ENCODE measurements at places on chromosomes 2 and 18. TPM values are rescaled to one million over a fixed set of nuclear protein-coding genes. Genes with fewer than 3 reads are reported as not detected.

DNA sequence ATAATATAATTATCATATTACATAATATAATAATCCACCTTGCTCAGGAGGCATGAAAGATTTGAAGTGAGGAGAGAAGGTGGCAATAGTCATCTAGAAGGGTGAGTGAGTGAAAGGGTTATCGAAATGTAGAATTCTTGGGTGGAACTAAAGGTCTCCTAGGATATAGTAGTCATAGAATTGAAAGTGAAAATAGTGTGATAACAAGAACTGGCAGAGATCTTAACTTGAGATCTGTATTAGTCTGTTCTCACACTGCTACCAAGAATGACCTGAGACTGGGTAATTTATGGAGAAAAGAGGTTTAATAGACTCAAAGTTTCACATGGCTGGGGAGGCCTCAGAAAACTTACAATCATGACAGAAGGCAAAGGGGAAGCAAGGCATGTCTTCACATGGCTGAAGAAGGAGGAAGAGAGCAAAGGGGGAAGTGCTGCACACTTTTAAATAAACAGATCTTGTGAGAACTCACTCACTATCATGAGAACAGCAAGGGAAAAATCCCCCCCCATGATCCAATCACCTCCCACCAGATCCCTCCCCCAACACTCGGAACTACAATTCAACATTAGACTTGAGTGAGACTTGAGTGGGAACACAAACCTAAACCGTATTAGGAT is 351.5 kb downstream of the NR4A2 start:
- no peak for DNase-seq
- H3K36me3 ChIP-seq, result no peaks in the 10 kb centered on the region
- H3K4me3 ChIP-seq, result no peak overlapping the region
- H3K27ac ChIP-seq, result no peak overlapping the region
- peaks cover 1% of the 10 kb centered on the region for H3K4me1 ChIP-seq

GRCh38 chr2:96868555-96869280 is 1.2 kb downstream of the SEMA4C start:
- H3K4me1 ChIP-seq, result peaks cover 24% of the 10 kb centered on the region
- no peaks in the 10 kb centered on the region for H3K27me3 ChIP-seq
- peak overlapping the region; percentile 83 for H3K27ac ChIP-seq
- H3K36me3 ChIP-seq, result peaks cover 8% of the 10 kb centered on the region
- H3K4me3 ChIP-seq, result peak overlapping the region; percentile 86

DNA sequence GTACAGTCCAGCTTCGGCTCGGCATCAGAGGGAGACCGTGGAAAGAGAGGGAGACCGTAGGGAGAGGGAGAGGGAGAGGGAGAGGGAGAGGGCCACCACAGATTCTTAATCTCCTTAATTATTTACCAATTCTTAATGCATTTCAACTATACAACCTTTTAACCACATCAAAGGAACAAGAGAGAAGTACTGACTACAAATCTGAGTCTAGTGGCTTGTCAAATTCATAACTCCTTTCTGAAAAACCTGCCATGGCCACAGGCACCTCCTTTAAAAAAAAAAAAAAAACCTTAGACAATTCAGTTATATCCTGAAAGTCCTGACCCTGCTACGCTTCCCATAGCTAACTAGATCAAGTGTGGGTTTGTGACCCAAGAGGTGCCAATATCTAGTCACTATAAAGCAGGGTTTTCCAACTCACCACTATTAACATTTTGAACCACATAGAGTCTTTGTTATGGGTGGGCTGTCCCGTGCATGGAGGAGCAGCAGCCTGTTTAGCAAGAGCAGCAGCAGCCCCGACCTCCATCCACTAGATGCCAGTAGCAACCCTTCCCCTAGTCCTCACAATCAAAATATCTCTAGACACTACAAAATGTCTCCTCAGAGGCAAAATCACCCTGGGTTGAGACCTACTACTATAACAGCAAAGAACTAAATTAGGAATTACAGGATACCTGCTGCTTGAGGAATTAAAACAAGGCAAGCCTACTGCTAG is 6.8 kb downstream of the ESCO1 start:
- no peak for DNase-seq
- no peaks in the 10 kb centered on the region for H3K27me3 ChIP-seq
- H3K4me1 ChIP-seq, result peaks cover 18% of the 10 kb centered on the region

DNA sequence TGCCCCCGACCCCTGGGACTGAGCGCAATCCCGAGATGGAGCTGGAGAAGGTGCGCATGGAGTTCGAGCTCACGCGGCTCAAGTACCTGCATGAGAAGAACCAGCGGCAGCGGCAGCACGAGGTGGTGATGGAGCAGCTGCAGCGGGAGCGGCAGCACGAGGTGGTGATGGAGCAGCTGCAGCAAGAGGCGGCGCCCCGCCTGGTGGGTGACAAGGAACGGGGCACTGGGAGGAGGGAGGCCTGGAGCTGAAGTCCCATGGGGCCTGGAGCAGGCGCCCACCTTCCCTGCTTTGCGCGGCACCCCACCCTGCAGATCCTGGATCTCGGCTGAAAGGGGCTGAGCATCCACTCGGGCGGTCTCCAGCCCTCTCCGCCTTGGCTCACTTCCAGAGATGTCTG is 1.2 kb downstream of the TMEM247 start:
- peaks cover 2% of the 10 kb centered on the region for H3K36me3 ChIP-seq
- H3K27me3 ChIP-seq, result peaks cover 3% of the 10 kb centered on the region
- no peak for DNase-seq
- H3K4me3 ChIP-seq, result no peak overlapping the region

DNA sequence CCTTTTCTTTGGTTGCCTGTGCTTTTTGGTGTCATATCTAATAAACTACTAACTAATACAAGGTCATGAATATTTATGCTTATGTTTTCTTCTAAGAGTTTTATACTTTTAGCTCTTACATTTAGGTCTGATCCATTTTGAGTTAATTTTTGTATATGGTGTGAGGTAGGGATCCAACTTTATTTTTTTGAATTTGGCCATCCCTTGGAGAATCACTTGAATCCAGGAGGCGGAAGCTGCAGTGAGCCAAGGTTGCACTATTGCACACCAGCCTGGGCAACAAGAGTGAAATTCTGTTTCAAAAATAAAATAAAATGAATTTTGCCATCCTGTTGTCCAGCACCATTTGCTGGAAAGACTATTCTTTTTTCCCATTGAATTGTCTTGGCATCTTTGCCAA is 8.6 kb upstream of the HPCAL1 start:
- no peak overlapping the region for H3K27ac ChIP-seq
- no peaks in the 10 kb centered on the region for H3K27me3 ChIP-seq
- peaks cover 18% of the 10 kb centered on the region for H3K4me1 ChIP-seq

- H3K4me3 ChIP-seq, result no peak overlapping the region
- H3K4me1 ChIP-seq, result no peaks in the 10 kb centered on the region
- no peaks in the 10 kb centered on the region for H3K36me3 ChIP-seq
- no peak overlapping the region for H3K27ac ChIP-seq
Observed at GRCh38 chr18:24414349-24415003, 12.0 kb upstream of the IMPACT start.

DNA sequence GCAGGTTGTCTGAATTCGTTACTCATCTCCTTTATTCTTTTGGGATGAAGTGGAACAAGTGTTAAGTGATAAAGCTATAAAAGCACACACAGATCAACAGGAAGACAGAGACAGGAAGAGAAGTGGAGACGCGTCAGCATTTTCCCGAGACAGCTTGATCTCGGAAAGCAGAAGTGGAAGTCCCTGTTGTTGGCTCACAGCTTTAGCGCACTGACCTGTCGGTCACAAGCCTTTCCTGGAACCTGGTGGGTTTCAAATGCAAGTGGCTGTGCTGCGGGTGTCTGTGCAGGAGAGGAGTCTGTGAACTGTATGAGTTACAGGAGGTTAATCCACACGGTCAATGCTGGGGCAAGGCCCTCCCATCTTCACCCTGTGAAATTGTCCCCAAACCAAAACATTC is 116.6 kb upstream of the PELI1 start:
- DNase-seq, result no peak
- H3K4me1 ChIP-seq, result peaks cover 40% of the 10 kb centered on the region
- H3K27me3 ChIP-seq, result no peaks in the 10 kb centered on the region
- no peak overlapping the region for H3K4me3 ChIP-seq
- no peaks in the 10 kb centered on the region for H3K36me3 ChIP-seq

DNA sequence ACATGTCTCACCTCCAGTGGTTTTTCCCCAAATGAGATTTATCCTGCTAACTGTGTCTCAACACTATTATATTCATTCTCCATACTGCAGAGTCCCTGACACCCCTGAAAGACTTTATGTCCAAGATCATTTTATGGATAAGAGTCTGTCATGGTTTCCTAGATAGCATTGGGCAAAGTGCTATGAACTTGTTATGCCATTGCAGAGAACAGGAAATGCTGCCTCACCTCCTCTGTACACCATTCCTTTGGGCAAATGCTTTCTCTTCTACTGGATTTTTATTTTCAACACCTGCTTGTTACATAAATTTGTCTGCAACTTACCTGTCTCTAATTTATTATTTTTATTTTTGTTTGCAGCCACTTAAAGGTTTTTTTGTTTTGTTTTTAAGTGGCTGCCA is 652.5 kb upstream of the FAM98A start:
- DNase-seq, result no peak
- no peak overlapping the region for H3K27ac ChIP-seq
- no peaks in the 10 kb centered on the region for H3K36me3 ChIP-seq
- H3K4me1 ChIP-seq, result no peaks in the 10 kb centered on the region
- no peak overlapping the region for H3K4me3 ChIP-seq

DNA sequence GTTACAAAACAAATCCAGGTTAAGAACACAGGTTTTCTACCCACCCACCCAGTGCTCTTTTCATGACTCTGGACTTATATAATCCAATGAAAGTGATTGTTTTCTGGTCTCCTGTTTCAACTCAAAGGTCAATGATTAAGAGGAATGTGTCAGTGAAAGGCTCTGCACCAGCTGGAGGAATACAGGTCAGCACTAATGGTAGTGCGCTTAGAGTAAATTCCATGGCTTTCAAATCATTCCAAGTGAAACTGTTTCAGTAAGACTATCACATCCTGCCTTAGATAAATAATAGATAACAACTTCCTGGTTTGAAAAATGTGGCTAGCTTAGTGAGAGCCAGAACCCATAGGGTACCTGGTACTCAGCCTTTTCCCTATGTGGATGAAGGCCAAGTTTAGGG is 47.8 kb downstream of the SLC9A4 start:
- H3K4me3 ChIP-seq, result no peak overlapping the region
- no peaks in the 10 kb centered on the region for H3K4me1 ChIP-seq
- no peak for DNase-seq
- H3K27ac ChIP-seq, result no peak overlapping the region
- H3K27me3 ChIP-seq, result no peaks in the 10 kb centered on the region

The RSAD2 gene
- not detected for total RNA-seq

The ALK gene
- total RNA-seq, result not detected
